ENCODE measurements at places on chromosomes 1 and 21. TPM values are rescaled to one million over a fixed set of nuclear protein-coding genes. Genes with fewer than 3 reads are reported as not detected.

Gene KPRP
- total RNA-seq = not detected

Gene CFAP298
- total RNA-seq = 20.0 TPM

Gene ADGRL4
- total RNA-seq = 109 TPM

Gene RXRG
- total RNA-seq = not detected

Gene RGS16
- 0.65 TPM for total RNA-seq

Gene JUN
- 48.4 TPM for total RNA-seq

DNA sequence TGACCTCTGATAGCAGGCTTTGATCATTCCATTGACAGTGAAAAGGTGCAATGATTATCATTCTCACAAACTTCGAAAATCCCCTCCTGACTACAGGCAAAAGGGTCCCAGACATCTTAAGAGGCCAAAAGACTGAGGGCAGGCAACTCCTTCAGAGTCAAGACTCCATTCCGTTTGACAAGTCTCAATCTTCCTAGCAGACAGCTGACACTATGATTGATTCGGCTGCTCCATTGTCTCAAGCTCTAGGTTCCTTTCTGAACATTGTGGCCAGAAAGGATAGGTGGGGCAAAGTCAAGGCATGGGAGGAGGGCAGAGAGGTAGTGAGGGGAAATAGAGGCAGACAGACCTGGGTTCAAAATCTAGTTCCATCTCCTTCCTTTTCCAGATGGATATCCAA, 53.7 kb upstream of the MAN1A2 start:
- DNase-seq = no peak

DNA sequence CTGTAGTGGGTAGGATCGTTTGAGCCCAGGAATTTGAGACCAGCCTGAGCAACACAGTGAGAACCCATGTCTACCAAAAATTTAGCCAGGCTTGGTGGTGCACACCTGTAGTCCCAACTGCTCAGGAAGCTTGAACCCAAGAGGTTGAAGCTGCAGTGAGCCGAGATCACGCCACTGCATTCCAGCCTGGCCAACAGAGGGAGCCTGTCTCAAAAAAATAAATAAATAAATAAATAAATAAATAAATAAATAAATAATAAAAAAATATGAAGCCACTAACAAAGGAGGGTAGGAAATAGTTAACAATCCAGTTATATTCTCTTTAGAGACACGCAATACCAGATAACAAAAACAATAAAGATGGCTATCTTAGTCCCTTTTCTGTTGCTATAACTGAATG, 11.9 kb upstream of the CBR3 start:
- peak; percentile 30 for DNase-seq

GRCh38 chr1:212291505-212292134, 6.4 kb downstream of the PPP2R5A start:
- DNase-seq = peak; percentile 59

- DNase-seq = peak; percentile 56
Measured at GRCh38 chr1:24586970-24587820, 31.3 kb downstream of the NCMAP start.

DNA sequence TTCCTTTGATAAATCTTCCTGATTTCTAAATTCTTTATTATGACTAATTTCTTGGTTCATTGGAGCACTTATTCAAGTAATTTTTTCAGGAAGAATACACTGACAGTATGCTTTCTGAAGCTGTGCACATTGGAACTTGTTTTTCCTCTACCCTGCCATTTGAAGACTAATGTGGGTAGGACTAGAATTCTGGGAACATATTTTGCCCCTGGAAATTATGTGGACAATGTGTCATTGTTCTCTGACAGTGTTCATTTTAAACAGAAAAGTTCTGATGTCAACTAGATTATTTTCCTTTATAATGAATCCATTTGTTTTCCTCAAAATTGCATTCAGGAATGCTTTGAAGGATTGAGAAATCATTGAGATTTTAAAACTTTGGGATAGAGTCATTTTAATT, 34.8 kb upstream of the ST6GALNAC5 start:
- DNase-seq = no peak

DNA sequence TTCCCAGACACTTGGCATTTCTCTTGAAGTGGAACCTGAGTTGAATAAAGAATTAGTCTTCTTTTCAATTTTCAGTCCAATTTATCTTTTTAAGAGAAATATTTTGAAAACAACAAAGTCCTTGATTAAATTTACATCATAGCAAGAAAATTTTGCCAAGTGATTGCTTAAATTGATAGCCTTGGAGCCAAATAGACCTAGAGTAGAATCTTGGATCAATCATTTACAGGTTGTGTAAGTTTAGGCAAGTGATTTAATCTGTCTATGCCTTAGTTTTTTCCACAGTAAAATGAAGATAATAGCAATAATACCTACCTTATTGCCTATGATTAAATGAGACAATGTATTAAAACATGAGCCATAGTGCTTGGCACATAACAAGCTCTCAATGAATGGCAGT, 113.9 kb downstream of the LHX9 start:
- DNase-seq = no peak

DNA sequence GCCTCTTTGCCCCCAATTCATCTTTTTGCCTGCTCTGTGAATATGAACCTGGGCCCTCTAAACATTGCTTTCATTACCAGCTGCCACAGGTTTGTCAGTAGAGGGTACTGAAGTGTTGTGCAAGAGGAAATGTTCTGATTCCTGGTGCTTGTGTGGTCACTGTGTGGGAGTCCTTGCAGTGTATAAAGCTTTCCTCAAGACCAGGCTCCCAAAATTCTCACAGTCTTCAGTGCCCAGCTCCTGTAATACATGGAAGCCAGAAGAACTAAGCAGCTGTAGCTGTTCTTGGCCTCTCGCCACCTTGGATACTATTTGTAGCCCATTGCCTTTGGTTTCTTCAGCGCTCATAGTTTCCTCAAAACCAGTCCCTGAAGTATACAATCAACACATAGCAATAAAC, 1046.2 kb downstream of the BRINP3 start:
- no peak for DNase-seq

DNA sequence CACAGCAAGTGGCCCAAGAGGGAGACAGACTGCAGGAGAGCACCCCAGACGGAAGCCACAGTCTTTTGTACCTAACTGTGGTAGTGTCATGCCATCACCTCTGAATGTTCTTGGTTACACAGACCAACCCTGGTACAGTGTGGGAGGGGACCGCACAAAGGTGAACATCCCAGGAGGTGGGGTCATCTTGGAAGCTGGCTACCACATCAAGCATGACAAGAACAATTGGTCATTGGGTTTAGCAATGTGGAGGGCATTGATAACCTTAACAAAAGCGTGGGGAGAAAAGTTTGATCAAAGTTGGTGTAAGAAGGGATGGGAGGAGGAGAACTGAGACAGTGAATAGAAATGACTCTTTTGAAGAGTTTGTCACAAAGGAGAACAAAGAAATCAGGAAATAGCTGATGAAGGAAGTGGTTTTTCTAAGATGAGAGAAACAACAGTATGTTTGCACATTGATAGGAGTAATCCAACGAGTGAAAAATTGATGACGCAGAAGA, 87.1 kb upstream of the CACNA1E start:
- DNase-seq = no peak

- no peak for DNase-seq
Measured at GRCh38 chr1:31199949-31200348, 39.7 kb downstream of the NKAIN1 start.

DNA sequence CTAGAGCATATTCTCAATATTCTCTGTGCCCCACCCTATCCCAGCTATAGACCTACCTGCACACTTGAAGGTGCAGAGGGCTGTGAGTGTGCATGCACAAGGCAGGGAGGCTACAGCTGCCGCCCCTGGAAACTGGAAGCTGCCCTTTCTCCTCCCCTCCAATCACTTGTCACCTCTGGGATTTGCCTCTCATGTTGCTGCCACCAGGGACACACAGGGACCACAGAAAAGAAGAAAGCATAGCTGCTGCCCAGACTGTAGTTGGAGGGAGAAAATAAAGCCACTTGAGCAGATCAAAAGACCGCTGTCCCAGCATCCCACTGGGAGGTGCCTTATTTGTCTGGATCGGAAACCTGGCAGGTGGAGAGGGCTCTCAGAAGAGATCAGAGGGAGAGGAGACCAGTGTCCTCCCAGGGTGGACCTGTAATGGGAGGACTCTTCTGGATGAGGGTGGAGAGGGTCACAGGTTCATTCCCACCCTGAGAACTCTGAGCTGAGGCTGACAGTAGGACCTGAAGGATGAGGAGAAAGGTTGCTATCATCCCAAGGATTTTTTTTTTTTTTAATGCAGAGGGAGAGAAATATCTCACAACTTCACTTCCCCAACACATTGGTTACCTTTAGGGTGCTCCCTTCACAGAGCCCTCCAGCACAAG, 7.6 kb upstream of the INPP5B start:
- DNase-seq = no peak

DNA sequence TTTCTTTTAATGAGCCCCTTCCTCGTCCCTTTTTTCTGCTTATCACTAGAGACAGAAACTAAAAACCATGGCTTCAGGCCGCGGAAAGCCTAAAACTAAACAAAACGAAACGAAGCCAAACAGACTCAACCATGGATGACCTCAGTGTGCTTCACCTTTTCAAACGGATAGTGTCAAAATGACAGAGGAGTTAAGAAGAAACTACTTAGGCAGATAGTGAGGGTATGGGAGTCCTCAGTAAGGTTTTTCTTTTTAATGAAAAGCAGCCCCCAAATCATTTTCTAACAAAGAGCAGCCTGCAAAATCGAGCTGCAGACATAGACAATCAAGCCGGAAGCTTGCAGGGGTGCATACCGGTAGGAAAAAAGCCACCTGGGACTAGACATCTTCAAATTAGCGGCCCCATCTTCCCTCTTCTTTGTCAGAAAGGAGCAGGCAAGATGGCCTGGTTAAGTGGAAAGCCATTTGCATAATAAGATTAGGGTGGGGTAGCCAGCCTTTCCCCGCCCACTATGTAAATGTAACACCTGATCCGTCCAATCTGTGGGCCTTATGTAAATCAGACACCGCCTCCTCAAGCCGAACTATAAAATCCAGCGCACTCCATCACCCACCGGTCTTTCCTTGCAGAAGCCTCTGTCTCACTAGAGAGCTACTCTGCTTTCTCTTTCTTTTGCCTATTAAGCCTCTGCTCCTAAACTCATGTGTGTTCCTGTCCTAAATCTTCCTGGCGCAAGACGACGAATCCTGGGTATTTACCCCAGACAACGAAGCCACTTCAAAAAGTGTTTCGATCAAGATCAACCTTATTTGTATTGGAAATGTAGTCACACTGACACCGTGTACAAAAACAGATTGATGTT, 6.2 kb upstream of the ERO1B start:
- DNase-seq = no peak

- peak; percentile 58 for DNase-seq
Measured at GRCh38 chr1:192936313-192937018, 122.7 kb downstream of the UCHL5 start.
